NCI-H2081 treated with DMSO at 0.1 percent for 48 hours (cell line): ENCODE measurements at places on chromosomes 1 and 21.

DNA sequence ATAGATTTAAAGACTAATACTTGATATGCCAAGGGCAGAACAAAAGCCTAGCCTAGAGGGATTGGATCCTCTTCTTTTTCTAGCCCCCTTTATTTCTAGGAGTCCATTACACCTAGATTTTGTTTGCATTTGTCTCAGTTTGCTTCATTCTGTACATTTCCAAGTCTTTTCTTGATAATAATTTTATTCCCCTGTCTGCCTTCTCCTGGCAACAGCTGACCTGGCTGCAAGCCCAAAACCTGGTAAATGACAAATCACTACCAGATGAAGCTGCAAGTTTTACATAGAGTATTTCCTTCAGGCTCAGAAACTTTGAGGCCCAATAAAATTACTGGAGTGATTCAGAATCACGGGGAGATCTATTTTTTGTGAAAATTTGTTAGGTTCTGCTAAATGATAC, 36.5 kb upstream of the LHX8 start:
- no peak for DNase-seq

DNA sequence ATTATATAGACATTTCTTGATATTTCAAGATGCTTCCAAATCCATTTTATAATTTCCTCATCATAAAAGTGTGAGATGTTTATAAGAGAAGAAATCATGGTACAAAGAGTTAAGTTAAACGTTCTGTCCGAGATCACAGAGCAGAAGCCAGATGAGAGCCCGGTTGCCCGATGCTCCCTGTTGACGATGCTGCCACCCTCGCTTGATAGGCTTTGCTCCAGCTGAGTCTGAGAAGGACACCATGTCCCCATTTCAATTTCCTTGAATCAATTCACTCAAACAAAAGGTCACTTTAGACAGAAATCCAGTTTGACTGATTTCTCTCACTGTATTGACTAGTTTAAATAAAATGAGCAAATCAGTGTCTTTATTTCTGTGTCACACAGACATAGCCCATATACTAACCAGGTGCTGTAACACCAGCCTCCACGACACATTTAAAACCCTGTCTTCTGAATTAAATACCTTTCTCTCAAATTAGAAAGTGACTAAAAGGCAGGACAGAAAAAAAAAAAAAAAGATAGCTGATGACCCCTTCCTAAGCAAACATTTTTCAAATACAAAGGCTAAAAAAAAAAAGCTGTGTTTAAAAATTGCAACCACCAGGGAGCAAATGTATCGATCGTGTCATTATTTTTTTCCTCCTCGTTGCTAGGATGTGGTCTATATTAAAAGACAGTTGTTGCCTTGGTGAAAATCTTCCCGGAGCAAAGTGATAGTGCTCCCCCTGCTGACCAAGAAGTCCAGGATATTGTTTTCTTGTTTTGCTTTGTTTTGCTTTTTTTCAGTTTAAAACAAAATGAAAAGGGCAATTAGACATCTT, 35.2 kb downstream of the DNASE2B start:
- peak; percentile 84 for DNase-seq

- no peak for DNase-seq
Measured at GRCh38 chr1:206706298-206706791, 21.6 kb downstream of the MAPKAPK2 start.

DNA sequence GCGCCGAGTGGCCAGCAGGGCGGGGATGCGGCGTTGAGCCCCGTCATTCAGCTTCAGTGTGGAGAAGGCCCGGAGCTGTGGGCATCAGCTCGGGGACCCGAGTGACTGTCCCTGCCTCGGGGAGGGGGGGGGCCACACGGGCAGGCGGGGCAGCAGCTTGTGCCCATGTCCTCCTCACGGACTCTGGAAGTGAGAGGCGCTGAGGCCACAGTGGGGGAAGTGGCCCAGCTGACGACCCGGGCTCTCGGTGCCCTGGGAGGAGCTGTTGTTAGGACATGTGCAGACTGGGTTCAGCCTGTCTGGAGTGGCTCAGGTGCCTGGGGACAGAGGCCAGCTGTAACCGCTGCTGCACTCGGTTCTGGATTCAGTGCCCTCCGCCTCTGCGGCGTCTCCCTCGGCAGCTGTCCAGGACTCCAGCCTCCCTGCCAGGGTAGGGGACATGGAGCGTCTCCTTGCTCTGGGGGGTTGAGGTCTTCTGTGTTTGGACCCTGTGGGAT, 71.1 kb downstream of the SKI start:
- DNase-seq = no peak

DNA sequence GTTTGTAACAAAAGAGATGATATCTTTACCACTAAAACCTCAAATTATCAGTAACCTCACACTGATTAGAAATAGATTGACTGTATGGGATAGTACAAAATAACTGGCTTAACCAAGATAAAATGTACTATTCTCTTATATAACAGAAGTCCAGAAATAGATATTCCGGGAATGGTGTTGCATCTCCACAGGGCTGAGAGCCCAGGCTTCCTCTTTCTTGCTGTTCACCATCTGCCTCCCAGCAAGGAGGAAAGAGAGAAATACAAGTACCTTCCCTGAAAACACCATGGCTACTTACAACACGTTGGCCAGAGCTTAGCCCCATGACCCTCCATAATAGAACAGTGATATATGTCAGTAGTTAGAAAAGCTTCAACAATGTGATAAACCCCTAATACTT, 47.0 kb upstream of the KCNK1 start:
- no peak for DNase-seq

DNA sequence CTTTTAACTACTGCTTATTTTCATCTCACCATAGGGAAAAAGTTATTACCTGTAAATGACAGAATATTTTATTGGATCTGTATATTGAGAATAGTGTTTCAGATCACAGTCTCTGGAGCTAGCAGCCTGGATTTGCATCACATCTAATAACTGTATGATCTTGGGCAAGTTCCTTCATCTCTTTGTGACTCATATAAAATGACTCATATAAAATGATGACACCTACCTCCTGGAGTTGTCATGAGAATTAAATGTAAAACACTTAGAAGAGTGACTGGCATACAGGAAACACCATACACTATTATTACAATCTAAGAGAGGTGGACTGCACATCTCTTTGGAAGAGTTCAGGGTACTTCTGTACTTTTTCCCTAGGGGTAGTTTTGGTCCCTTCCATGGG, 421.3 kb downstream of the NEGR1 start:
- DNase-seq = no peak

GRCh38 chr1:209647156-209647555, 5.1 kb downstream of the LAMB3 start:
- DNase-seq = no peak

DNA sequence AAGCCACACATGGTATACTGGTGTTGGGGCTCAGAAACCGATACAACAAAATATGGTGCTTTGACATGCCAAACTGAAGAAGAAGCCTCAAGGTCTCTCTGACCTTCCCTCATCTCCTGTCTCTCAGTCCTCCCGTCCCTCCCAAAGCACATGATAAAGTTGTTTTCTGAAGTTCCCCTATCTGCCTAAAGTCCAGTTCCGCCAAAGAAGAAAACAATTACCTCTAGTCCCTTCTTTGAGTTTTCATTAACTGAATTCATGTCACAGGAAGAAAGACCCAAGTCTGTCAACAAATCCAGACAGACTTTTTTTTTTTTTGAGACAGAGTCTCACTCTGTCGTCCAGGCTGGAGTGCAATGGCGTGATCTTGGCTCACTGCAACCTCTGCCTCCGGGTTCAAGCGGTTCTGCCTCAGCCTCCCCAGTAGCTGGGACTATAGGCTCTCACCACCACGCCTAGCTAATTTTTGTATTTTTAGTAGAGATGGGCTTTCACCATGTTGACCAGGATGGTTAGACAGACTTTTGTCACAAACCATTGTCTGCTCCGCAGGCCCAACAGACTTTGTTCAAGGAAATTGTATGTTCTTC, 32.2 kb upstream of the SLC2A1 start:
- DNase-seq = no peak

GRCh38 chr1:60213253-60213652, 139.7 kb upstream of the C1orf87 start:
- DNase-seq = no peak

GRCh38 chr1:62327360-62328055, 8.3 kb upstream of the KANK4 start:
- no peak for DNase-seq

GRCh38 chr1:162316187-162316586, 60.5 kb downstream of the SPATA46 start:
- DNase-seq = no peak

GRCh38 chr1:7873801-7874795, 21.2 kb upstream of the UTS2 start:
- DNase-seq = no peak

DNA sequence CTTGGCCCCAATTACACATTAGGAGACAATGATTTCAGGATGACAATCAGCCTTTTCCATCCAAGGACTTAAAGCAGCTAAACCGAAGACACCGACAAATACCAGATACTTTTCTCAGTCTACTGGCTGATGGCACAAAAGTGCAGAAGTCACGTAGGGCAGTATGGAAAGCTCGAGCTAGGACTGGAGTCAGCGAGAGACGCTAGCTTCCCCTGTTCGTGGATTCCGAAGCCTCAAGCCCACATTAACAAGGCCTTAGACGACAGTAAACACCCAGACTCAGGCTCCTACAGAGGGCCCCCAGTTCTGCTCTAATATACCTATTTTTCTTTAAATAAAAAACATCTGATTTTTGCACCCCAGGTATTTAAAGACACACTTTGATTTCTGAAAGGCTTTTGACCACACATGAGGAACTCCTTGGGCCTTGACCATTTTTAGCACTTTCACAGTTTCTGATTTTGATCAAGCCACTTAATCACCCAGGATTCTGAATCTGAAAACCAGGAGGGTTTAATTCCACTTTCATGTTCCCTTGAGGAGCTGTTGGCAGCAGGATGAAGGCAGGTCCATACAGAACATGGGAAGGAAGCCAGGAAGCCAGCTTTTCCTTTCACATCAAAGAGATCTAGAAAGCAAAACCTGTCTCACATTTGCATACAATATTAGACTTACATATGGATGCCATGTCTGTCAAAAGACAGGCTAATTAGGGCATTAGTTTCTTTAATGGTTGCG, 204.1 kb downstream of the GABPA start:
- DNase-seq = no peak

GRCh38 chr1:223217781-223218180, 74.7 kb upstream of the TLR5 start:
- DNase-seq = no peak

DNA sequence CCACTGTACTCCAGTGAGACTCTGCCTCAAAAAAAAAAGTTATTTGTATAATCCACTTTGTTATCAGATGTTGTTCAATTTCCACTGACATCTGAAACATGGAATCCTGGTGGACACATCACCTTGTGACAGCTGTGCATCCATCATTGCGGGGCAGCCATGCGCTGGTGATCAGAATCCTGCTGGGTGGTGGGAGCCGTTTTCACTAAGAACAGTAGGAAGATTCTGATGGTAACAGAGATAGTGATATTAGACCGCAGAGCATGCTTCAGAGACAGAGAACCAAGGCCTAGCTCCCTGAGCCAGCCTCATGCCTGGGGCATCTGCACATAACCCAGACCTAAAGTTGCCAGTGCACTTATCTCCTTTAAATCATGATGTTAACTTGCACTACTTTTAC, 3.1 kb upstream of the SPRR3 start:
- DNase-seq = no peak

GRCh38 chr1:160204526-160205241, 500 bp upstream of the PEA15 start:
- no peak for DNase-seq

GRCh38 chr1:218459878-218460711, 115.0 kb downstream of the TGFB2 start:
- no peak for DNase-seq

DNA sequence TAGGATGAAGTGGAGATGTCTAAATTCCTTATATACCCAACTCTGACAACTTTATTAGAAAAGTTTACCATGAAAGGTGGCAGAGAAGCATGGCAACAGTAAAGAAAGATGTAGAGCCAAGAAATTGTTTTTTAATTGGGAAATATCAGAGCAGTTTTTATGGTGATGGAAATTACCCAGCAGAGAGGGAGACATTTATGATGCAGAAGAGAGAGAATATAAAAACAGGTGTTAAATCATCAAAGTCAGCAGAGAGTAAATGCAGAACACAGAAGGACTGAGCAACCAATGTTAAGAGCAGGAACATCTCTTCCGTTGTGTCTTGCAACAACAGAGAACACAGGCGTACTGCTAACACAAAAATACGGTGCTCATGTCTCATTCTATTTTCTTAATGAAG, 28.2 kb downstream of the WARS2 start:
- DNase-seq = no peak

GRCh38 chr21:36890086-36890485, 76.4 kb downstream of the HLCS start:
- DNase-seq = no peak

DNA sequence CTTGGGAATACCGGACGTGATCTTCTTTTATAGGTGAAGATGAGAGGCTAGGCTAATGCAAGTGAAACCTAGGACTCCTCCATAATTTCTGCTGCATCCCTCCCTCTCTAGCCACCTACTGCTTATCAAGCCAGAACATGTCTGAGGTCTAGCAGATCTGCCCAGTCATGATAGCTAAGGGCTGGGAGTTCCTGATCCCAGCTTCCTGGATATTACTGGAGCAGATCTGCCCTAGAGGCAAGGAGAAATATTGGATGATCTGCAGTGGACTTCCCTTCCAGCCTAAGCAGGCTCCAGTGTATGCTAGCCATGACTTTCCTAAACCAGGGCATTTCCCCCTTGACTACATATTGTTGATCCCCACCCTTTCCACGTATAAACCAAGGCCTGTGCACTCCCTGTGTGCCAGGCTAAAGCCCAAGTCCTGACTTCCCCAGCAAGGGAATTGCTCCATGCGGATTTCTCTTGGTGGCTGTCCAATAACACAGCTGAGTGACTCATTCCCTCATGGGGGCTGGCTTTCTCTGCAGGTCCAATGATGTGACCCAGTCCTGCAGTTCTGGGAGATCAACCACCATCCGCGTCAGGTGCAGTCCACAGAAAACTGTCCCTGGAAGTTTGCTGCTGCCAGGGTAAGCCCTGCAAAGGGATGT, 15.5 kb upstream of the SARS1 start:
- no peak for DNase-seq

GRCh38 chr1:8155528-8156186, 129.5 kb upstream of the ERRFI1 start:
- DNase-seq = no peak

DNA sequence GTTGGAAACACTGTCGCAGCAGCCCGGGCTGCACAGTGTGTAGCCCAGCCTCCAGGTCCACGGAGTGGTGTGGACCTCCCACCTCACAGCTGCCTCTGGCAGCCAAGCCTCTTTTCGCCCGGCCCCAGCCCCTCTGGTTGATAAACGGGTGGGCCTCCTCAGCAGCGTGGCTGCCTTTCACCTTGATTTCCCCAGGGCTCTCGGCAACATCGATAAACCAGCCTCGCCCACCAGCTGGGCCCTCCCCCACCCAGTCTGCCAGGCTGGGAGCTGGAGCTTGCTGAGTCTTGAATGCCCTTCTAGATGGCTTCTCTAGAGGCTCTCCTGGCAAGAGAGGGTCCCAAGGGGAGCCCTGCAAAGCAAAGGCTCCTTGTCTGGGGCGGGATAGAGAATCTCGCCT, 31.0 kb upstream of the LHX4 start:
- no peak for DNase-seq

DNA sequence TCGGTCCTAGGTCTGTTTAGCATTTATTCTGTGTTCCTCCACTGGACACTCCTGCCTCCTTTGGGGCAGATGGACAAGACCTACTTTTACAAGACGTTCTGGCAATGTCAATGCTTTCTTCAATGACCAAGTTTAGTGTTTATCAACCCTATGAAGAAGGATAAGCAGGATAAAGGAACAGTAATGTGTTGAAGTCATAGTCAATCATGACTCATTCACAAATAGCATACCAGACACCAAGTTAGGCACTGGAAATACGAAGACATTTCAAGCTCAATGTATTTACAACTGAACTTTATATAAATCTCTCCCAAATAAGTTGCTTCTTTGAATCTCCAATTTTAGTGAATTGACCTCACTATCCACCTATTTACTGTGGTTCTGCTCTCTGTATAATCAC, 4.8 kb upstream of the SLC35D1 start:
- DNase-seq = no peak
